ENCODE measurements at places on chromosomes 5 and 9. TPM values are rescaled to one million over a fixed set of nuclear protein-coding genes. Genes with fewer than 3 reads are reported as not detected.

PHF24 gene
- total RNA-seq = 0.13 TPM

- H3K27ac ChIP-seq = peak overlapping the region; percentile 83
- DNase-seq = no peak
- peak overlapping the region; percentile 25 for H3K4me3 ChIP-seq
- H3K4me1 ChIP-seq = peaks cover 85% of the 10 kb centered on the region
- no peaks in the 10 kb centered on the region for H3K36me3 ChIP-seq
Observed at GRCh38 chr5:157603333-157604190, 28.0 kb upstream of the ADAM19 start.

DNA sequence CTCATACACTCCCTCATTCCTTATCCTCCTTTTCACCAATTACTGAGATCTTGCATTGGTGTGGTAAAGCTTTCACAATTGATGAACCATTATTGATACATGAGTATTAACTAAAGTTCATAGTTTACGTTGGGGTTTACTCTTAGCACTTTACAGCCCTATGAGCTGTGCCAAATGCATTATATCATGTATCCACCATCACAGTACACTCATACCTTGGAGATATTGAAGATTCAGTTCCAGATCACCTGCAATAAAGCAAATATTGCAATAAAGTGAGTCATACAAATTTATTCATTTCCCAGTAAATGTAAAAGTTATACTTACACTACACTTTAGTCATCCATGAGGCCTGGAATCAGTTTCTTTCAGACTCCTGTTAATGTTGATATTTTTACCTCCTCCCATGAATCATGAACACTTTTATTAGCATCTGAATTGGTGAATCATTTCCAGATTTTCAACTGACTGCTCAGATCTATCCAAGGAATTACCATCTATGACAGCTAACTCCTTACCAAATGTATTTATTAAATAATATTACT is 546.6 kb upstream of the PTPRD start:
- DNase-seq = no peak
- no peak overlapping the region for H3K4me3 ChIP-seq
- no peaks in the 10 kb centered on the region for H3K36me3 ChIP-seq
- H3K27me3 ChIP-seq = no peaks in the 10 kb centered on the region

ITK gene
- total RNA-seq = 0.86 TPM

DNA sequence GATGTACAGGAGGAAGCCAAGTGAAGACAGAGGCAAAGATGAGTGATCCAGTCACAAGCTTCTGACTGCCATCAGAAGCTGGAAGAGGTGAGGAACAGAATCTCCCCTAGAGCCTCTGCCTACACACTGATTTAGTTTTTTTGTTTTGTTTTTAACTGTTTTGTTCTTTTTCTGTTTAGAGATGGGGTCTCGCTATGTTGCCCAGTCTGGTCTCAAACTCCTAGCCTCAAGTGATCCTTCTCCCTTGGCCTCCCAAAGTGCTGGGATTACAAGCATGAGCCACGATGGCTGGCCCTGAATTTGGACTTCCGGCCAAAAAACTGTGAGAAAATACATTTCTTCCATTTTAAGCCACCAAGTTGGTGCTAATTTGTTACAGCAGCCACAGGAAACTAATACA is 204.7 kb upstream of the ZNF608 start:
- H3K27me3 ChIP-seq = no peaks in the 10 kb centered on the region
- no peak for DNase-seq
- H3K4me3 ChIP-seq = no peak overlapping the region
- H3K27ac ChIP-seq = peak overlapping the region; percentile 78
- H3K36me3 ChIP-seq = no peaks in the 10 kb centered on the region
- peaks cover 21% of the 10 kb centered on the region for H3K4me1 ChIP-seq
